ENCODE measurements at places on chromosomes 12 and 14.

- no peak for DNase-seq
Observed at GRCh38 chr14:54936816-54937215, 34.2 kb upstream of the GCH1 start.

GRCh38 chr14:71238835-71239234 lies 331.6 kb downstream of the PCNX1 start:
- no peak for DNase-seq

DNA sequence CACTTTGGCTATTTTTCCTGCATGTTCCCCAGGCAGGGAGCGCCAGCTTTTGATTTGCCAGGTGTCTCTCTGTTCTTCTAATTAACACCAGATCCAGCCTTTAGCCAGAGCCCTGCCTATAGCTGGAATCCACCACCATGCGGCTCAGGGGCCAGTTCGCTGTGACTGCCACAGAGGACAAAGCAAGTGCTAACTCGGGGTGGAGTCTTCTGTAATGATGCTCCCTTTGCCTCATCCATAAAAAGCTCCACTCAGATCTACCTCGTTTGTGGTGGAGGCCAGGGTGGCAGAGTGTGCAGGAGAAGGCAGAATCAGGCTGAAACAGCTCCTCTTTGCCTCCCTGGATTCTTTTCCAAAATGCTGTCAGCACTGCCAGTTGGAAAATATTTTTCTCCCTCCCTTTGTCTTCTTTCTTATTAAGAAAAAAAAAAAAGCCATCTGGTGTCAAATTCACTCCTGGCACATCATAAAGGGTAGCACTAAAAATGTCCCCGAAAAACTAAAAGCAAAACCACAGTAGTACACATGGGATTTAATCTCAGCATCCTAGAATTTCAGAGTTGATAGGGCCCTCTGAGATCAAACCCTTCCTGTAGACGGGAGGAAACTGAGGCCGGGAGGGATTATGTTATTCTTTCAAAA lies 18.0 kb upstream of the CTDSP2 start:
- no peak for DNase-seq

- no peak for DNase-seq
Observed at GRCh38 chr12:25585662-25586061, 32.6 kb upstream of the LMNTD1 start.

DNA sequence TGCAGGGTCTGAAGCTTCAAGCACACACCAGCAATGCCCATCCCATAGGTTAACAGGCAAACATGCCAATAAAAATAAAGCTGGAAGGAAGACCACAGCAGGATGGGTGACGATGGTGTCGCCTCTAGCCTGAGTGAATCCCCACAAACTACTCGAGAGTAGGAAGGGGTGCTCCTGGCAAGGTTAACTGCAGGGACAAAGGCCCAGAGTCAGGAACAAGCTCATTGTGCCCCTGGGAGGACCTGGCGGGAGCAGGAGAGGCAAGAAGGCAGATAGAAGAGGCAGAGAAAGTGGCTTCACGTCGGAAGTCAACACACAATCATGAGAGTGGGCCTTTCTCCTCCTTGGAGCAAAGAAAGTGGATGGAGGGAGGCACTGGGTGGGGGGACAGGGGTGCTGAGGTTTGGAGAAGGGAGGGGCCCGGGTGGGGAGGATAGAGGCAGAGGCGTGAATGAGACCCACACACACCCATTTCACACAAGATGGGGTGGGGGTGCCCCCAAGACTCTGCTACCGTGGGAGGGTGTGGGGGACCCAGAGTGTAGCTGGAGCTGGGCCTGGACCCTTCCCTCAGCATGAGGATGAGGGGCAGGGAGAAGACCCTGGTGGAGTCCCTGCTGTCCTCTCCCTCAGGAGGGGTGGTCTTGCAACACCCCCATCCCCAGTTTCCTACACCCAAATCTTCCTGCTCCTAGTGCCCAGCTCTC lies 43.1 kb downstream of the DIO3 start:
- no peak for DNase-seq

GRCh38 chr12:53232646-53233461 lies 845 bp upstream of the RARG start:
- DNase-seq = no peak

DNA sequence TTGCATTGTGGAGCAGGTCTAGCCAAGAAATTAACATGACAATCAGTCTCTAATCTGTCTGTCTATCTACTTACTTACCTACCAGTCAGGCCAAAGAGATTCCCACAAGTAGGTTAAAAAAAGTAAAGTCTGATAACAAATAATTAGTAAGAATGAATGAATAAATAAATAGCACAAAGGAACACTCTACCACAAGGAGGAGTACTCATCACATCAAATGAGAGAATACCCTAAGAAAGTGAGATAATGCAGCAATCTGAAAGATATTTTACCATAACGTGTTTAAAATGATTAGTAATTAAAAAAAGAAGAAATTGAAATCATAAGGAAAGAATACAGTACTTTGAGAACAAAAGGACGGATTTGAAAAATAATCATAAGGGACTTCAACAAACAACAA lies 187.2 kb downstream of the SYNE2 start:
- peak; percentile 34 for DNase-seq

DNA sequence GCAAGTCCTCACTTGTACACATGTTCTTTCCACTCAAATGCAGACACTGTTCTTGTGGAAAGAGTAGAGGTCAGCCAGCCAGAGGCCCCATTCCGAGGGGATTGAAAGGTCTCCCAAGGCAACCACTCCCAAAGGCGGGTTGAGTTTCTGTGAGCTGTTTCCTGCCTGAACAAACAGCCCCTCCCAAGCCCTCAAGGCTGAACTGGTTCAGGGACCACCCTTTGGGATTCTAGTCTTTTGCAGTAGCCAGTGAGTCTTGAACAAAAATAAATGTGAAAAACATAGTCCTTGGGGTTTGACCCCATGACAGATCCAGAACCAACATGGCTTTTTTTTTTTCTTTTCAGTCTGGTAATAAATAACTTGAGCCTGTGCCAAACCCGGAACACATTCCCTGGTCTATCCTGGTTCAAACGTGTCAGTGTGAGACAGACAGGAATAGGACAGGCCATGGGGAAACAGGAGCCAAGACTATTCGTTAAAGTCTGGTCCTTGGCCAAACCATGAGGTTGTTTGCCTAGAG lies 17.6 kb upstream of the STK38L start:
- DNase-seq = peak; percentile 29

GRCh38 chr14:24806061-24806678 lies 172.2 kb upstream of the GZMB start:
- peak; percentile 42 for DNase-seq

GRCh38 chr12:131543040-131543439 lies 167.8 kb upstream of the SFSWAP start:
- no peak for DNase-seq

- DNase-seq = no peak
Observed at GRCh38 chr14:51285120-51285519, 45.1 kb downstream of the TMX1 start.

GRCh38 chr12:106205208-106206069 lies 42.4 kb downstream of the CKAP4 start:
- DNase-seq = no peak

DNA sequence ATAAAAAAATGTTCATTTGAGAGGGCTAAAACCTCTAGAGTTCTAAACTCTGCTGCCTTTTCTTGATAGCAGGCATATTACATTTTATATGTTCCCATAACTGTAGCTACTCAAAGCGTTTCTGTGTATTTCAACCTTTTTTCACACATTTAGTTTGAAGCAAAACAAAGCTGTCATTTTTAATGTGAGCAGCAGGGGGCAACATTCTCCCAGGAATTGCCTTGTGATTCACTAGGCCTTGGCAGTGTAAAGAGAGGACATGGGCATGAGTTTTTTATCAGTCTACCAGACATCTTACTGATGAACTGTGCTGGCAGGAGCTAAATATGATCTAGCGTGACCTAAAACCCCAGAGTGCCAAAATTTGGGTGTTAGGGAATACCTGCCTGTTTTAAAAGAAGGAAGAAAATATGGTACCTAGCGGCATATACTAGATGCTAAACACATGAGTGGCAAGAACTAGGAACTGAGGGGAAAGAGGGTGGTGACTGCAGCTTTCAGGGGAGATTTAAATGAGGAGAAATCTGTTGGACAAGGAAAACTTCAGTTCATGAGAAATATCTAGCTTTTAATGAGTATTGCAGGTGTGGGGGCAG lies 65.3 kb downstream of the IFT43 start:
- DNase-seq = peak; percentile 67
